Activated CD4-positive, alpha-beta T cell treated with anti-CD3 and anti-CD28 coated beads, Interleukin-2, amount 10 ng/mL, durations not matched to agents 24 days and 14 days (primary cell): ENCODE measurements at places on chromosomes 3 and 15. TPM values are rescaled to one million over a fixed set of nuclear protein-coding genes. Genes with fewer than 3 reads are reported as not detected.

- no peak for DNase-seq
Observed at GRCh38 chr3:188951734-188952133, 220.0 kb upstream of the TPRG1 start.

DNA sequence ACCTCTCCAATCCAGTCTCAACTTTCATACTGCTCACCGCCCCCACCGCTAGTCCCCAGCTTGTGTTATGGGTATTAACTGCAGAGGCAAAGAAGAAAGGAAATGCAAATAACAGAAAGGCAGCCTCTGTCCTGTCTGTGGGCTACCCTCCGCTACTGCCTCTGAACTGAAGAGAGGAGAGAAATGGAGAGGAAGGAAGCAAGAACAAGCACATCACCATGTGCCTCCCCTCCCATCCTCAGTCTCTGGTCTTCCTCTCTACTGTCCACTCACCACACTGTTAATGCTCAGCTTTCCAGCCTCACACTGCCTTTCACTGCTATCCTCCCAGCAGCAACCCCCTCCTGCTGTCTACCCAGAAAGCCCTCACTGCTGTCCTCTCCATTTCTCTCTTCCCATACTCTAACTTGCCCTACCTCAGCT is 139.0 kb upstream of the SLC2A2 start:
- no peak for DNase-seq

Gene PLA2G4B
- 8.5 and 8.8 TPM in 2 replicates for total RNA-seq

DNA sequence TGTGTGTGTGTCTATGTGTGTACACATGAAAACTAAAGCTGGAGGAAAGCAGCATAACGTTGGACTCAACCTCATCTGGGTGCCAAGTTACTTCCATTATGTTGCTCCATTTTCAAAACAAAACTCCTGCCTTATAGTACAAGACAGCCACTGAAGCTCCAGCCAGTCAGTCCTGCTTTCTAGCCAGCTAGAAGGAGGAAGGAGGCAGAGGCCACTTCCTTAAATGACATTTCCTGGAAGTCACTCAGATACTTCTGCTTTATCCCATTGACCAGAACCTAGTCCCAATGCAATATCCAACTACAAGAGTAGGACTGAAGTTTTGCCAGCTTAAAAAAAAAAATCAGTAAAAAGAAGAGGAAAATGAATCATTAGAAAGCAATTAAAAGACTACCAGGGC is 31.7 kb downstream of the CADPS start:
- no peak for DNase-seq

DNA sequence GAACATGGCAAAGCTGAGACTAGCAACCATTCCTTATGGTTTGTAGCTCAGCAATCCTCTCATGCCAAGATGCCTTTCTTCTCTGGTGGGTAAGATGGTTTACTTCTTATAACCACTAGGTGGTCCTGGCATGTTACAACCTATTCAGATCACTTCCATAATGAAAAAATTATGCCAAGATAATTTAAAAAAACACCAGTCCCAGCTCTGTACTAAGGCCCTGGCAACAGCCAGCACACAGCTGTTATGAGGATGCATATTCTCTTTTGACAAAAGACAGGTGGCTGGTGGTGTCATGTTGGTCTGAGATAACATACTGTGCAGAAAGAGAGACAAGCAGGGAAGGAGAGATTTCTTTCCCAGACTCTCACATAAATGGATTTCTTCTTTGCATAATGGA is 65.7 kb upstream of the FRMD4B start:
- no peak for DNase-seq

Gene TFDP2
- 22.0 and 22.1 TPM in 2 replicates for total RNA-seq

DNA sequence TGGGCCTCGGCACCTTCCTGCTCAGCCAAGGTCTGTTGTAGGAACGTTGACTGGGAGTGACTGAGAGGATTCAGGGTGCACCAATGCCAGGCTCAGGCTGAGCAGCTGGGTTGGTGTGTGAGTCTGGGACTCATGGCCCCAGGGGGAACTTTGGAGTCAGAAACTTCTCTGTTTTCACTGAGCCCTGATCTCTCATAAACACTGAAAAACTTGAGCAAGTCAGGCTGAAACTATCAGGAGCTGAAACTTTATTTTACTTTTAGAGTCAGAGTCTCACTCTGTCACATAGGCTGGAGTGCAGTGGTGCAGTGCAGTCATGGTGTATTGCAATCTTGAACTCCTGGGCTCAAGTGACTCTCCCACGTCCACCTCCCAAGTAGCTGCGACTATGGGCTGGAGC is 3.0 kb downstream of the TRAK1 start:
- no peak for DNase-seq
